Gastrocnemius medialis (tissue), 4 donors: ENCODE measurements at places on chromosomes 6 and 20. TPM values are rescaled to one million over a fixed set of nuclear protein-coding genes. Genes with fewer than 3 reads are reported as not detected.

TBCC gene
- 49.4 TPM for total RNA-seq

- H3K4me3 ChIP-seq = no peak overlapping the region
- H3K36me3 ChIP-seq = no peaks in the 10 kb centered on the region
Measured at GRCh38 chr6:111734068-111735061, 128.7 kb upstream of the TRAF3IP2 start.

DNA sequence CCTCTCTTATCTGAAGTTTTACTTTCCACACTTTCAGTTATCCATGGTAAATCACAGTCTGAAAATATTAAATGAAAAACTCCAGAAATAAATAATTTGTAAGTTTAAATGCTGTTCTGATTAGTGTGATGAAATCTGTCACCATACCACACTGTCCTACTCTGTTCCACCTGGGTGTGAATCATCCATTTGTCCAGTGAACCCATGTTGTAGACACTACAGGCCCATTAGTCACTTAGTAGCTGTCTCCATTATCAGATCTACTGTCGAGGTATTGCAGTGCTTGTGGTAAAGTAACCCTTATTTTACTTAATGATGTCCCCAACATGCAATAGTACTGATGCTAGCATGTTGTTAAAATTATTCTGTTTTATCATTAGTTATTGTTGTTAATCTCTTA is 29.2 kb upstream of the MMS22L start:
- H3K4me1 ChIP-seq = no peaks in the 10 kb centered on the region
- H3K4me3 ChIP-seq = no peak overlapping the region
- no peak for DNase-seq
- H3K27ac ChIP-seq = no peak overlapping the region

DNA sequence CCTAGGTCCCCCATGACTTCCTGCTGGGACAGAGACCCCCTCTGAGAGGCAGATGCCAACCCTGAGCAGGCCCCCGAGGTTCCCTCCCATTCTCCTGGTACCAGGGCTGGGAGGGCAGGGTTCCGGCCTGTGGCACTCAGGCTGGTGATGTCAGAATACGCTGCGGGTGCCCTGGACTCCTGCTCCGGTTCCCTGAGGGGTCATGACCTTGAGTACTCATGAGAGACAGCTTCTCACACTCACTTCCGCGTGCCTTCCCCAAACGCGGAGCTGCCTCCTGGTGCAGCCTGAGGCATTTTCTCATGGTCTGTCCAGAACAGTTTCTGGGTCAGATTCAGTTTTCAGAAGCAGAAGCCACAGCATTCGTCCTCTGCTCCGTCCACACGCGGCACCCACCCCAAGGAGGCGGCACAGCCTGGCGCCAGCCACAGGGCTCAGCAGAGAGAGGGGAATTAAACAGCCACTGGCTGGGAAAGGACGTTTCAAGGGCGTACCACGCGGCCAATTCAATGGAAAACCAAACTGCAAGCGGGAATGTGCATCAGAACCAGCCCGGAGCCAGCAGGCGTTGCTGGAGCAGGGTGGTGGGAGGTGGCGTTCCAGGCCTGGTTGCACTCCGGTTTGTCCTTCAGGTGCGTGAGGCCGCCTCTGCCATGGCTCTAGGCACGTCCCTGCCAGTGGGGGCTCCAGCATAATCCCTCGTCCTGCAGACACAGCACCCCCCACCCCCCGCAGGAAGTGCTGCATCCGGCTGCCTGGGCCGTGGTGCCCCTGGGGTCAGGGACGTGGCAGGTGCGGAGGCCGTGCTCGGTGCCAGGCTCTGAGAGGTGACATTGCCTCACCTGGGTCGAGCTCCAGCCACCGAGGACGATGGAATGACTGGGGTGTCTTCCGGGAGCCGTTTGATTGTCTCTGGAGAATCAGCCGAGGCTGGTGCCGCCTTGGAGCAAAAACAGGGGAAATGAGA is 58.3 kb upstream of the BHLHE23 start:
- no peaks in the 10 kb centered on the region for H3K36me3 ChIP-seq
- H3K4me1 ChIP-seq = no peaks in the 10 kb centered on the region
- no peak for DNase-seq
- no peak overlapping the region for H3K4me3 ChIP-seq
- no peak overlapping the region for H3K27ac ChIP-seq

BMP6 gene
- total RNA-seq = 1.7 TPM

DNA sequence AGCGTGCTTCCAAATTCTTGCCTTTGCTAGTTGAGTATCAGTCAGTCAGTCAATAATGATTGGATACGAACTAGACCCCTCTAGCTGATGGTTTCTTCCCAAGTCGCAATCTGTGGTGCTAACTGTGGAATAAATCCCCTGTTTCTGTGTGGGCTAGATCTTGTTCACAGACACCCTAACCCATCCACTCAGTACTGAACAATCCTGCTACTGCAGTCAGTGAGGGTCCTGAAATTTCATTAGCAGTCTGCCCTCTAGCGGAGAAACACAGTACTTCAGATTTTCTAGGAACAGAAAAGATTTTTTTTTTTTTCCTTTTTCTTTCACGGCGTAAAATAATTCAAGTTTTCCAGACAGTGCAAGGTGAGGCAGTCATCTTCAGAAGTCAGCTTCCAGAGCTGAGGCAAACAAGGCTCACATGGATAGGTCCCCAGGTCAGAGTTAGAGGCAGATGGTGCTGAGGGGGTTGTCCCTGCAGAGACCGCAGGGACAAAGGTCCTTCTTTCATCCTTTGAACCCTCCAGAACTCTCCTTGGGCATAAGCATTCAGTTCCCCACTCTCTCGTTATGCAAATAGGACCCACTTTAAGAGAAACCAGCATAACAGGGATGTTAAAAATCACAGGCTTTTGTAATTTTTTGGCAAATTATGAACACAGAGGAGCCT is 119.6 kb downstream of the SCML4 start:
- no peaks in the 10 kb centered on the region for H3K36me3 ChIP-seq
- H3K4me3 ChIP-seq = no peak overlapping the region
- DNase-seq = no peak
- H3K4me1 ChIP-seq = no peaks in the 10 kb centered on the region

C6orf58 gene
- not detected for total RNA-seq

DNA sequence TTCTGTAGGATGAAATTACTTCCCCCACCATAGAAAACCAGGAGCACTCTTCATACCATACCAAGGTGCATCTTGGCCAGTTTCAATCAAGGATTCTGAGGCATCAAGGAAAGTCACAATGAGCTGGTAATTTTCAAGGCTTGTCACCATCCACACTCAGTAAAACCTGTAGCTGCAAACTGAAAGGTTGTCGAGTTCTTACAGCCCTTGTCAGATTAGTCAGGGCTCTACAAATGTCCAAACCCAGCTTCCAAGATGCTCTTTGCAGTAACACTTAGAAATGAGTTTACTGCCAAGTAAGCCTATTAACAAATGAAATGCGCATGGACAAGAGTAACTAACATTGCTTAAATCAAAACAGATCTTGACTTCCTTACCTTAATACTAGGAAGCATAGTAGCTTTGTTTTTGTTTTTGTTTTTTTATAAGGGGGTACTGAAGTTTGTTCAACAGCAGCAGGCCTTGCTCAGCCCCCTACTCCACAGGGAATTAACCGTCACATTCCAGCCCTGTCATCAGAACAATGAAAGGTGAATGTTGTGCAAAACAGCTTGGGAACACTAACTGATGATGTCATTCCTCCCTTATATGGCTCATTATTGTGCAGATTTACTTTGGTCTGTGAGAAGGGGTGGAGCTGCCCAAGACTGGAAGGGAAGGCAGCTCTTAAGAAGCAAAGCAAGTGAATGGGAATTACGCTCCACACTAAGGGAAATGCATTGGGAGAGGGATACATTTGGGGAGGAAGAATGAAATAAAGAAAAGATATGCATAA is 49.9 kb upstream of the TMEM30A start:
- H3K4me1 ChIP-seq = peaks cover 42% of the 10 kb centered on the region
- H3K4me3 ChIP-seq = no peak overlapping the region
- no peaks in the 10 kb centered on the region for H3K36me3 ChIP-seq
- peak overlapping the region; percentile 42 for H3K27ac ChIP-seq

GRCh38 chr6:116564311-116564710 is 7.0 kb upstream of the RWDD1 start:
- no peaks in the 10 kb centered on the region for H3K27me3 ChIP-seq
- DNase-seq = no peak
- no peak overlapping the region for H3K27ac ChIP-seq
- no peak overlapping the region for H3K4me3 ChIP-seq

GRCh38 chr6:45881705-45882467 is 133.8 kb downstream of the CLIC5 start:
- no peak for DNase-seq
- H3K4me1 ChIP-seq = no peaks in the 10 kb centered on the region
- no peak overlapping the region for H3K4me3 ChIP-seq
- no peaks in the 10 kb centered on the region for H3K36me3 ChIP-seq
- no peak overlapping the region for H3K27ac ChIP-seq

BMP2 gene
- total RNA-seq = 1.6 TPM

TAAR1 gene
- not detected for total RNA-seq

SLC17A3 gene
- total RNA-seq = 0.22 TPM

GRCh38 chr6:109718991-109719390 is 27.9 kb downstream of the FIG4 start:
- H3K36me3 ChIP-seq = no peaks in the 10 kb centered on the region
- DNase-seq = no peak
- H3K4me3 ChIP-seq = no peak overlapping the region

- H3K27me3 ChIP-seq = no peaks in the 10 kb centered on the region
- no peaks in the 10 kb centered on the region for H3K4me1 ChIP-seq
- no peak for DNase-seq
- no peak overlapping the region for H3K4me3 ChIP-seq
Measured at GRCh38 chr6:1942834-1943233, 302.6 kb downstream of the GMDS start.

POU3F2 gene
- not detected for total RNA-seq

SNAI1 gene
- 1.3 TPM for total RNA-seq

GRCh38 chr20:54922636-54923035 is 447.2 kb downstream of the DOK5 start:
- H3K27me3 ChIP-seq = no peaks in the 10 kb centered on the region
- DNase-seq = no peak
- H3K36me3 ChIP-seq = no peaks in the 10 kb centered on the region
- no peak overlapping the region for H3K27ac ChIP-seq
- H3K4me3 ChIP-seq = no peak overlapping the region

- no peaks in the 10 kb centered on the region for H3K36me3 ChIP-seq
- no peak for DNase-seq
- H3K4me1 ChIP-seq = peaks cover 16% of the 10 kb centered on the region
- peak overlapping the region; percentile 57 for H3K27ac ChIP-seq
- H3K4me3 ChIP-seq = no peak overlapping the region
Measured at GRCh38 chr6:3929281-3929798, 80.2 kb downstream of the FAM50B start.

- no peaks in the 10 kb centered on the region for H3K27me3 ChIP-seq
- peak; percentile 56 for DNase-seq
- H3K4me1 ChIP-seq = peaks cover 4% of the 10 kb centered on the region
- H3K36me3 ChIP-seq = no peaks in the 10 kb centered on the region
Measured at GRCh38 chr20:36202891-36203338, 33.4 kb upstream of the AAR2 start.

GRCh38 chr6:13641315-13641714 is 26.2 kb downstream of the NOL7 start:
- H3K4me3 ChIP-seq = no peak overlapping the region
- no peaks in the 10 kb centered on the region for H3K4me1 ChIP-seq

DNA sequence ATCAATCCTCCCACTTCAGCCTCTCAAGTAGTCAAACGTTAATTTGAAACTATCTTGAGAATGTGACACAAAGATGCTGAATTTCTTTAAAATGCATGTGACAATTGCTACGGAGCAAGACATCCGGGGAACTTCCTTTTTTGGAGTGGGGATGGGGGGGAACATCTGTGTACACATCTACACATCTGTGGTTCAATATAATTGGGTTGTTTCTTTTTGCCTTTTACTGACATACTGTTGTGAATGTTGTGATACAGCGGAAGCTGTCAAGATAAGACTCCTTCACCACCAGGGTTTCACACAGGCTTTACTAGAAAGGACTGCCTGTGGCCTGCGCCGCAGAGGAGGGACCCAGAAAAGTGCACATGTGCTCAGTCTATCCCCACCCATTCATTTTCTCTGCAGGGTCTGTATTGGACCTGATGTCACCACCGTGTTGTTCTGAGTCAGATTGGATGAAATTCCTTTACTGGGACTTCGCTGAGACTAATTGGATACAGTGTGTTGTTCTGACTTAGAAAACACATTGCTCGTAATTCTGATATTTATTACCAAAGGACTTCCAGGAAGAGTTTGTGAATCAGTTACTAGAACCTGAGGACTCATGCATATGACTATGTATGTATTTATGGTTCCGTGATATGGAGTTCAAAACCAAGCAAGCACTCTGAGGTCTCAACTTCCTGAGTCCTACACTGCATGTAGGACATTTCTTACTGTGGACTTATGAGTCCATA is 98.7 kb upstream of the SGK1 start:
- H3K27ac ChIP-seq = no peak overlapping the region
- H3K36me3 ChIP-seq = no peaks in the 10 kb centered on the region
- no peaks in the 10 kb centered on the region for H3K4me1 ChIP-seq

FILIP1 gene
- total RNA-seq = 123 TPM

DYNLT1 gene
- 62.8 TPM for total RNA-seq

GRCh38 chr20:44400970-44401769 is 45.7 kb downstream of the HNF4A start:
- H3K27ac ChIP-seq = no peak overlapping the region
- no peak for DNase-seq
- no peaks in the 10 kb centered on the region for H3K27me3 ChIP-seq
- H3K4me3 ChIP-seq = no peak overlapping the region

OOEP gene
- not detected for total RNA-seq

KIF25 gene
- 0.16 TPM for total RNA-seq

BAG2 gene
- total RNA-seq = 12.2 TPM

DNA sequence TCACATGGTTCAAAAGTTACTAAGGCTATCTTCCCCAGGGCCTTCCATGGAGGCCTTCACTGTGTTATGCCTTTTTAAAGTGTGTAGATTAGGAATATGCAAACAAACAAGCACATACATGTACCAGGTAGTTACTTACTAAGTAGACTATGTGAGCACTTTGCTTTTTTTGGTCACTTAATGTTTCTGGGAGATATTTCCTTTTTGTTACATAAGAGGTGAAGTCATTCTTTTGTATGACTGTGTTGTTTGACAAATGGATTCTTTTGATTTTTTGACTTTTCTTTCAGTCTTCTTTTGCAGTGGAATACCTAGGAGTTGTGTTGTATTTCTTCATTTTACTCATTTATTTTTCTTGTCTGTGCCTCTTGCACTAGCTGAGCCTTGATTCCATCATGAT is 39.6 kb upstream of the BCAS1 start:
- no peak for DNase-seq
- H3K4me1 ChIP-seq = no peaks in the 10 kb centered on the region
- H3K36me3 ChIP-seq = no peaks in the 10 kb centered on the region

MEP1A gene
- 1.00 TPM for total RNA-seq

- peak overlapping the region; percentile 84 for H3K27ac ChIP-seq
- H3K4me3 ChIP-seq = no peak overlapping the region
- no peaks in the 10 kb centered on the region for H3K36me3 ChIP-seq
Measured at GRCh38 chr6:75431379-75431778, 62.2 kb downstream of the FILIP1 start.

DNA sequence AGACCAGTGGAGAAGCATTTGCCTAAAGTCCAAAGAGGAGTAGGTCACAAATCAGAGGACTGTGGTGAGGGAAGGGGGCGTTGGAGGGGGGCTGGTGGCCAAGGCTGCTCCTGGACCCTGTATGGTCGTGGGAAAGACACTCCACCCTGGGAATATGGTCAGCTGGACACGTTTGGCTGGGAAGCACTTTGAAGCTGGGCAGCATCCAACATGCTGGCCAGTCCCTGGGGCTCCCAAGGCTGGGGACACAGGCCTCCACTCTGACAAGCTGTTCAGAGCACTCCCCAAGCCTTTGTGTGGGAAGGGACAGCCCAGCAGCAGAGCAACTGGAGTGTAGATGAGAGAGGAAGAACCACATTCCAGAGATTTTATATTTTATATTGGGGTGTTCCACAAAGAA is 203.2 kb downstream of the ANKRD60 start:
- H3K4me3 ChIP-seq = no peak overlapping the region
- DNase-seq = no peak
- no peaks in the 10 kb centered on the region for H3K27me3 ChIP-seq
- peaks cover 15% of the 10 kb centered on the region for H3K4me1 ChIP-seq
- H3K36me3 ChIP-seq = no peaks in the 10 kb centered on the region
